ENCODE measurements at places on chromosomes 3 and 15. TPM values are rescaled to one million over a fixed set of nuclear protein-coding genes. Genes with fewer than 3 reads are reported as not detected.

Gene HEXA
- polyA plus RNA-seq = 69.9 TPM

Gene TMCO5A
- not detected for polyA plus RNA-seq

Gene SLC15A2
- 0.59 TPM for polyA plus RNA-seq

Gene HRG
- not detected for polyA plus RNA-seq

Gene MESP1
- 0.69 TPM for polyA plus RNA-seq

Gene MUC20
- polyA plus RNA-seq = 0.54 TPM

Gene RBM6
- polyA plus RNA-seq = 17.9 TPM

Gene TASOR
- polyA plus RNA-seq = 22.7 TPM

Gene ALPK3
- polyA plus RNA-seq = 0.01 TPM

Gene CPN2
- polyA plus RNA-seq = not detected

Gene GCNT3
- not detected for polyA plus RNA-seq

Gene SMAD6
- polyA plus RNA-seq = not detected

Gene ISG20
- 667 TPM for polyA plus RNA-seq

Gene SNTN
- polyA plus RNA-seq = not detected

- no peak for DNase-seq
Observed at GRCh38 chr15:88118035-88118434, 138.5 kb downstream of the NTRK3 start.

GRCh38 chr3:178517665-178518334 is 18.4 kb upstream of the KCNMB2 start:
- DNase-seq = no peak

DNA sequence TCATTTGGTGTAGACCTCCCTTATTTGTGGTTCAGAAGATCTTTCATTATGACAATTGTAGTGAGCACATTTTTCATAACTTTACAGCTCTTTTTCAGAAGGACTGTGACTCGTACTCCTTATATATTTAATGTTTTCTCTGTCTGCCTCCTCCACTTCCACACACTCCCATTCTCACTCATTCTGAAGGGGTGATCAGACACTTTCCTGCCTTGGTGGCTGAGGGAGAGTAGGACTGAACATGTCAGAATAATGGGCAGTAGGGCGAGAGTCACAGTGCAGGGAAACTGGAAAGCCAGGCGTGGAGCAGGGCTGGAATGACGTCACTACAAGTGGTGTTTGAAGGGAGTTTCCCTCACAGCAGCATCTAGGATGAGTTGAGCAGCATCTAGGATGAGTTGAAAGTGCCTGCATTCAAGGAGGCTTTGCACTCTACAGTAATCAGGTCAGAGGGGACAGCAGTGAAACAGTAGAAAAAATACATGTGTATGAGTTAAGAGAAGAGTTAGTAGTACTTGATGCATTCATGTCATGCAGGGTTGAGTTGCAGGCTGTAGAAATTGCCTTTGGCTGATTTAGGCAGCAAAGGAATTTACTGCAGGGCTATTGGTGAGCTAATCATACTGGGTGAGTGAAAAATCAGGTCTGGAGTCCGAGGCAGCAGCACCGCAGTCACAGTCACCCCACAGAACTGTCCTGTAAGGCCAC is 36.3 kb upstream of the FBXL22 start:
- DNase-seq = peak; percentile 6

DNA sequence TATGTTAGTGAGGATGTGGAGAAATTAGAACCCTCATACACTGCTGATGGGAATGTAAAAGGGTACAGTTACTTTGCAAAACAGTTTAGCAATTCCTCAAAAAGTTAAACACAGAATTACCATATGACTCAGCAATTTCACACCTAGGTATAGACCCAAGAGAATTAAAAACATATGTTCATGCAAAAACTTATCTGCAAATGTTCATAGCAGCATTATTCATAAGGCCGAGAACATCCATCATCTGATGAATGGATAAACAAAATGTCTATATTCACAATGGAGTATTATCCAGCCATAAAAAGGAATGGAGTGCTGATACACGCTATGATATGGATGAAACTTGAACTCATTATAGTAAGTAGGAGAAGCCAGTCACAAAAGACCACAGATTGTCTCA is 10.3 kb downstream of the SEC13 start:
- DNase-seq = no peak

DNA sequence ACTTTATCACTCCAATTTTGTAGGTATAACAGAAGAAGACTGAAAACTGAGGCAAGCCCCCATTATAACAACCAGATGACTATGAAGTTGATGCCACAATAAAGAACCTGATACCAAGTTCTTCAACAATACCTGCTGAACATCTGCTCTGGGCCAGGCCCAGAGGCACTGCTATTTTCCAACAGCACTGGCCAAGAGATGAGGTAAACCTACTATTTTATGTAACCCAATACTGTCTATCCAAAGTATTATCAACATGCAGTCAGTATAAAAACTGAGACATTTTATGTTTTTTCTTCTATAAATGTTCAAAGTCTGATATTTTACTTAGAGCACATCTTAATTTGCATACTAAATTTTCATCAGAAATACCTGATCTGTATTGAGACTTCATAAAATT is 6.1 kb downstream of the SPG11 start:
- DNase-seq = no peak

DNA sequence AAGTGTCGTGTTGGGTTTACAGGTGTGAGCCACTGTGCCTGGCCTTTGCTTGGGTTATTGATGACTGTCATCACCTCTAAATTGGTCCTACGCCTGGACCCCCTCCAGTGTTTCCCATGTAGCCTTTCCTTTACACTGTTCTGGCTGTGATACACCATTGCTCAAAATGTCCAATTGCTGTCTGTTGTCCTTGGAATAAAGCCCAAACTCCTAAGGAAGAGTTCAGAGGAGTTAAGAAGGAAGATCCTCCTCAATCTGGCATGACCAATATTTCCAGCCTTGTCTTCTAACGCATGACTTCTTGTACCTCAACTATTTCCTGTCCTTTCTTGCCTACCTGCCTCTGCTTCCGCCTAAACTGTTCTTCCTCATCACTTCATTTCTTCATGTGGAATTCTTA is 113.1 kb downstream of the POLR2M start:
- no peak for DNase-seq

- no peak for DNase-seq
Observed at GRCh38 chr3:120597445-120598049, 1.4 kb downstream of the NDUFB4 start.

DNA sequence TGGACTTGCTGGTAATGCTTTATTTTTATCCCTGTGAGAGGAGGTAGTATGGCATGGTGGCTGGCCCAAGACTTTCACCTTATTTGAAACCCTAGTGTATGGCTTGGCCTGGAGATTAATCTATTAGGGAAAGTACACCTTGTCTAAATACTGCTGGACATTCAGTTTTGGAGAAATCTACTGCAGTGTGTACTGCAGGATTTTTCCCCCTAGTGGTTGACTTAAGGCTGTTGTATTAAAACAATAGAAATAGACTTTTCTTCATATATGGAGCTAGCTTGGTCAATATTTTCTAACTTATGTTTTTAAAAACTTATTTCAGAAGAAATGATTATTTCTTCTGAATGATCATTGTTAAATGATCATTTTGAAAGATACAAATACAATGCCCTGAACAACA is 13.9 kb upstream of the SLITRK3 start:
- no peak for DNase-seq

- DNase-seq = no peak
Observed at GRCh38 chr3:45558431-45558830, 36.1 kb upstream of the LIMD1 start.

- no peak for DNase-seq
Observed at GRCh38 chr3:72520690-72521308, 327.4 kb downstream of the SHQ1 start.

DNA sequence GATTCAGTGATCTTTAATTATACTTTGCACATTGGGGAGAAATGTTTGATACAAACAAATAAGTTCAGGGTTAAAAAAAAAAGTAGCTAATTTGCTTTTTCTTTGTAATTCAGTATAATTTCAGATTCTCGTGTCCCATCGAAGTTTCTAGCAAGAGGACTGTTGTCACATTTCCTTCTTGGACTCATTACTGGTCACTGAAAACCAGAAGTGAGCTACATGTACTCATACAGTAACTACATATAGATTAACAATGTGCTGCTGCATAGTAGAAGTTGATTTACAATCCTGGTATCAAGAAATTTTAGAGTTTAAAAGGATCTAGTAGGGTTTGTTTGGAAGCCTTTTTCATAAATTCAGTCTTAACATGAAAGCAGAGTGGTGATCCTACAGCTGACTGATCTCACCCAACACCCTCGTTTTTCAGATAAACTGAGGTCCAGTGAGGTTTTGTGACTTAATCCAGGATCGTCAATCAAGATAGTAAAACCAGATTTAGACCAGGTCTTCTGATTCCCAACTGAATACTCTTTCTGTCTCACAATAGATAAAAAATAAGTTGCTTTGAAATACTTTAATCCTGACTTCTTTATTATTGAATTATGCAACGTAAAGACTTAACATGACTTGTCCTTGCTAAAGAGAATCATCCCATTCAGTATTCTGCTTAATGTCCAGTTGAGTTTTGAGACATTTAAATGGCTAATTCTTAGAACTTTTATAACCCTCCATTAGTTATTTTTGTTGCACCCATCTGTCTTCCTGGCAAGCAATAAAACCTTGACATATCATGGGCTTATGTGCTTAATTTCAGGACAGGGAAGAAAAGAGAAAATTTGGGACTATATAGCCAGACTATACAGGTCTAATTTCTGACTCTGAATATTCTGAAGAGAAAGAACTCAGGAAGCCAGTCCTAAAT is 2.8 kb downstream of the SEC62 start:
- no peak for DNase-seq

GRCh38 chr3:65901226-65901625 is 137.5 kb downstream of the MAGI1 start:
- DNase-seq = no peak

- no peak for DNase-seq
Observed at GRCh38 chr3:187021748-187022402, 91.5 kb downstream of the ST6GAL1 start.

GRCh38 chr15:94306700-94307650 is 75.6 kb downstream of the MCTP2 start:
- DNase-seq = no peak

GRCh38 chr3:158074591-158074990 is 31.6 kb downstream of the SHOX2 start:
- no peak for DNase-seq

- DNase-seq = no peak
Observed at GRCh38 chr3:197025736-197026480, 3.7 kb downstream of the MELTF start.

GRCh38 chr3:188348435-188349244 is 194.7 kb downstream of the LPP start:
- DNase-seq = no peak

GRCh38 chr15:74511583-74511982 is 29.4 kb upstream of the ARID3B start:
- DNase-seq = no peak

DNA sequence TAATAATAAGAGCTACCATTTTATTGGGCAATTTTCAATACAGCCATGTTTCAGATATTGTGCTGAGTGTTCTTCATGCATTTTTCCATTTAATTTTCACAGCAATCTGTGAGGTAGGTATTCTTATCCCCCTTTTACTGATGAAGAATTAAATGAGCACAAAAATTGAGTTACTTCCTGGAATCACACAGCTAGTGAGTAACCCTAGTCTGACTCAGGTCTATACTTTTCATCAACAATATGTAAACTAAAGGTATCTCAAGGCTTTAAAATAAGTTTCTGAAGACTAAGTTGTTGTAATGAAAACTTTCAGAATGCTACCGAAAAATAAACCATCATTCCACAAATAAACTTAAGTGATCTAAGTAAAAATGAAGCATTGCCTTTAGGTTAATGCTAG is 22.3 kb downstream of the HACD2 start:
- no peak for DNase-seq

GRCh38 chr3:9732740-9733115 is 1.2 kb downstream of the BRPF1 start:
- DNase-seq = no peak

DNA sequence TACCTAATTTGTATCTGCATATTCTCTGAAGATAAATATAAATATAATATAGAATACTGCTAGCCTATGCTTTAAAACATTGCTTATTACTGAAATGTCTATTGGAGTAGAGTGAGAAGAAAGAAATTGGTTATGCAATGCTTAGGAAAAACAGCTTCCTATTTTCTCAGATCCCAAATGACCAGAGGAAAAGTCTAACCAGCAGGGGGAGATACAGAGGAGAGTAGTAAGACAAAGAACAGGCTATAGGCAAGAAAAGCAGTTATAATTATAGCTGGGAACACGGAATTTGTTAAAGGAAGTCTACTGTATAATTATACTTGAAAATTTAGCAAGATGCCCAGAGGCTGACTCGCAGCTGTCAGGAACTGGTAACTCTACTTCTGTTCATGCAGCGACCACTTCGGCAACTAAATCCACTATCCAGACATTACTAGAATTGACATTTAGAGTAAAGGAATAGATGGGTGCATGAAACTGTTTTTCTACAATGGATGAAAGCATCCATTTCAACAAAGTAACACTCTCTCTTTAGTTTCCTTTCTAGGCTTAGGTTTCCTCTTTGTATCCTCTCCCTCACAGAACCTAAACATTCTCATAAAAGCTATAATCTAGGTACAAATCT is 97.2 kb downstream of the TBC1D5 start:
- no peak for DNase-seq

DNA sequence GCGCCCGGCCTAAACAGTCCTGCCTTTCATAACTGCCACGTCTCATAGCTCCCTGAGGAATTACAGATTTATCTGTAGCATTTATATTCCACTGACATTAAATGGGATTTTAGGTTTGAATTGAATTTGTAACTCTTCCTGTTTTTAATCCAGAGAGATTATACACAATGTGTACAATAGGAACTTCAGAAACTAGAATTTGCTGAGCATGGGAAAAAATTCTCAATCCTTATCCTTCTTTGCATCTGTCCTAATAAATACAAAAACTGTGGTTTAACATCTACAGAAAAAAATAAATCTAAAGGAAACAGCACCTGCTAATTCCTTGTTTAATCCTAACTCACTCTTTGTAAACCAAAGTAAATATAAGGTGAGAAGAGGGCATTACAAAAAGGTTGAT is 2.2 kb downstream of the NEK11 start:
- no peak for DNase-seq
